ENCODE measurements at places on chromosomes 7 and 10. TPM values are rescaled to one million over a fixed set of nuclear protein-coding genes. Genes with fewer than 3 reads are reported as not detected.

The SLC13A1 gene
- total RNA-seq, result not detected

The ANKRD2 gene
- 0.67 TPM for total RNA-seq

The GPR37 gene
- total RNA-seq, result not detected

The PARD3 gene
- 0.94 TPM for total RNA-seq

The FAM25C gene
- total RNA-seq, result not detected
